Neural crest cell (in vitro differentiated cells): ENCODE measurements at places on chromosomes 5 and 9.

GRCh38 chr5:142590451-142591231 is 95.2 kb downstream of the FGF1 start:
- DNase-seq: no peak

DNA sequence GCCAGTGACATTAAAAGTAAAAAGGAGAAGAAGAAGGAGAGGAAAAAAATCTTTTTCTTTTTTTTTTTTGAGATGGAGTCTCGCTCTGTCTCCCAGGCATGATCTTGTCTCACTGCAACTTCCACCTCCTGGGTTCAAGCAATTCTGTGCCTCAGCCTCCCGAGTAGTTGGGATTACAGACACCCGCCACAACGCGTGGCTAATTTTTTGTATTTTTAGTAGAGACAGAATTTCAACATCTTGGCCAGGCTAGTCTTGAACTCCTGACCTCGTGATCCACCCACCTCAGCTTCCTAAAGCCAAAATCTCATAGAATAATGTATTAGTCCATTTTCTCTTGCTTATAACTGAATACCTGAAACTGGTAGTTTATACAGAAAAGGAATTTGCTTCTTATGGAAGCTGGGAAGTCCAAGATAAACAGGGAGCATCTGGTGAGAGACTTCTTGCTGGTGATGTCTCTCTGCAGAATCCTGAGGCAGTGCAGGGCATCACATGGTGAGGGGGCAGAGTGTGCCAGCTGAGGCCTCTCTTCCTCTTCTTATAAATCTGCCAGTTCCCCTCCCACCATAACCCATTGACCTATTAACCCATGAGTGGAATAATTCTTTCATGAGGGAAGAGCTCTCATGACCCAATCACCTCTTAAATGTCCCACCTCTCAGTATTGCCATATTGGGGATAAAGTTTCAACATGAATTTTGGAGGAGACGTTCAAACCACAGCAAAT is 466.3 kb downstream of the GADD45G start:
- no peak for DNase-seq

DNA sequence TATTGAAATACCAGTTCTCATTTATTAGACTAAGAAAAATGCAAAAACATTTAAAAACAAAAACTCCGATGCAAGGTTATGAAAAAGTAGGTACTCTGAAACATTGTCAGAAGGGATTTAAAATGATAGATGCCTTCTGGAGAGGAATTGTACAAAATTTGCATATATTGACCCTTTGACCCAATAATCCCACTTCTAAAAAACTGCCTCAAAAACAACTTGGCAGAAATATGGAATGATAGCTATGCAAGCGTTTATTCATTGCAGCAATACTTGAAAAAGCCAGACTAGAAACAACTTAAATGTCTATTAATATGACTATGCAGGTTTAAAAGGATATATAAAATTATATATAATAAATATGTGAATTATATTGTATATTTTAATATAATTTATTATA is 118.4 kb downstream of the PLK2 start:
- no peak for DNase-seq

- DNase-seq: no peak
These were observed 310.9 kb downstream of the PSAT1 start for GRCh38 chr9:78607853-78608252.
